Activated CD4-positive, CD25-positive, alpha-beta regulatory T cell treated with anti-CD3 and anti-CD28 coated beads, Interleukin-2, amount 50 U/mL, for 72 hours (primary cell): ENCODE measurements at places on chromosomes 7 and 10.
A peak's percentile ranks its signal among the peaks of the same experiment; 100 is the strongest.

GRCh38 chr7:68216051-68216450 lies 1219.4 kb downstream of the TYW1 start:
- DNase-seq: no peak

GRCh38 chr10:88064608-88065382 lies 201.4 kb downstream of the PTEN start:
- DNase-seq: no peak

GRCh38 chr10:121574519-121575166 lies 23.6 kb downstream of the FGFR2 start:
- no peak for DNase-seq

- DNase-seq: no peak
Measured at GRCh38 chr10:122557516-122557915, 3.0 kb upstream of the DMBT1 start.

GRCh38 chr10:43199088-43199683 lies 60.9 kb downstream of the CSGALNACT2 start:
- DNase-seq: no peak

GRCh38 chr10:77636967-77637531 lies 559 bp downstream of the KCNMA1 start:
- no peak for DNase-seq

- DNase-seq: no peak
Measured at GRCh38 chr7:133975130-133975529, 152.0 kb upstream of the LRGUK start.

- DNase-seq: no peak
Measured at GRCh38 chr7:155351120-155351870, 53.6 kb downstream of the INSIG1 start.

- no peak for DNase-seq
Measured at GRCh38 chr10:1569208-1569607, 168.1 kb downstream of the ADARB2 start.

GRCh38 chr10:130931256-130931655 lies 380.3 kb downstream of the TCERG1L start:
- no peak for DNase-seq

DNA sequence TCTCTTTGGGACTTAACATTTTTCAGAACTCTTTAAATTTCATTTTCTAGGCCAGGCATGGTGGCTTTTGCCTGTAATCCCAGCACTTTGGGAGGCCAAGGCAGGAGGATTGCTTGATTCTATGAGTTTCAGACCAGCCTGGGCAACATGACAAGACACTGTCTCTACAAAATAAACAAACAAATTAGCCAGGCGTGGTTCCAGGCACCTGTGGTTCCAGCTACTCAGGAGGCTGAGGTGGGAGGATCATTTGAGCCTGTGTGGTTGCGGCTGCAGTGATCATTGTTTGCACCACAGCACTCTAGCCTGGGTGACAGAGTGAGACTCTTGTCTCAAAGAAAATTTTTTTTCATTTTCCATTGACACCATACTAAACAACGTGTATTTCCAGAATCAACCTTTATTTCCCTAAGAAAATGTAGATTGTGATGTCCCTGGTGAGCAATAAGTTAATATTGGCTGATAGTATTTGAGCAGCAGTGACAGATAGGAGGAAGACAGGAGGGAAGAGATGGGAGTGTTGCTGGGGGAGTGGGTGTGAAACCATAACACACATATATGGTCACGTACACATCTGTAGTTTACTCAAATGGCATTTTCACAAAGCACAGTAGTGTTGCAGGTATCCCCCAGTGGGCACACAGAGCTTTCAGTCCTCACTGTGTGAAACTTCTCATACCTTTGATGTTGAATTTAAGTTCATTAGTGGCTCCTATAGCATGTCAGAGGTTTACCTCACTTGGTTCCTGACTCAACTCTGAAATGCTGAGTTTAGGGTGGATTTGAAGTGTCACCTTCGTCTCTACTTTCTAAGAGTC lies 205.6 kb downstream of the AUTS2 start:
- no peak for DNase-seq

GRCh38 chr10:69869291-69869961 lies 67.7 kb downstream of the COL13A1 start:
- no peak for DNase-seq

DNA sequence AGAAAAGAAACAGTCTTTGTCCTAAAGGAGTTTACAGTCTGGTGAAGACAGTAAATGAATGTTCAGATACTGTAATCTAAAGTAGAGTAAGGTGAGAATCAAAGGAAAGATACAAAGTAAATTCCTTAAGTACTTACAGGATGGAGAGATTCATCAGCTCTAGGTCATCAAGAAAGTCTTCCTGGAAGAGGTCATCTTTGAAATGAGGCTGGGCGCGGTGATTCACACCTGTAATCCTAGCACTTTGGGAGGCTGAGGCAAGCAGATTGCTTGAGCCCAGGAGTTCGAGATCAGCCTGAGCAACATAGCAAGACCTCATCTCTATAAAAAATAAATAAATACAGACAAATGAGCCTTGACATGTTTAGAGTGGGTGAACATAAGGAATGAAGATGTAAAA lies 18.3 kb downstream of the FHIP2A start:
- no peak for DNase-seq

DNA sequence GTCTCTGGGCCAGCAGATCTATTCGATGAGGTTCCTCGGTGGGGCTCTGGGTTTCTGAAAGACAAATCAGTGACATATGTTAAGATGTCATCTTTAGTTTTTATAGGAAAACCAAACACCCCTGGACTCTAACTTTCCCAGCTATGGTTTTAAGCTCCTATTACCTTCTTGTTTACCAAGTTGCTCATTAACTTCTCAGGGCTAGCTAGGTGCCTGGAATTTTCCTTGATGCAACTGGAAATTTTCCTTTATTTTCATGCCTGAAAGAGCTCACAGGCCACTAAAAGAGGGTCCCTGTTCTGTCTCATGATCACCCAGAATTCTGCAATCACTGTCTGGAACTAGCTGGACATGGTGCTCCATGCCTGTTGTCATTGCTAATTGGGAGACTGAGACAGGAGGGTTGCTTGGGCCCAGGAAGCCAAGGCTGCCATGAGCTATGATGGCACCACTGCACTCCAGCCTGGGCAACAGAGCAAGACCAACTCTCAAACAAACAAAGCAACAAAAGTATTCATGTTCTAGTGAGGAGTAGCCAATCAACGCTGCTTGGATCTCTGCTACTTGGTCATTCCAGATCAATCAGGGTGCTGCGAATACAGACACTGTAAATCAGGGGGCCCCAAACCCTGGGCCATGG lies 1173.5 kb upstream of the AUTS2 start:
- no peak for DNase-seq

GRCh38 chr10:404346-404745 lies 269.1 kb downstream of the ZMYND11 start:
- DNase-seq: no peak

DNA sequence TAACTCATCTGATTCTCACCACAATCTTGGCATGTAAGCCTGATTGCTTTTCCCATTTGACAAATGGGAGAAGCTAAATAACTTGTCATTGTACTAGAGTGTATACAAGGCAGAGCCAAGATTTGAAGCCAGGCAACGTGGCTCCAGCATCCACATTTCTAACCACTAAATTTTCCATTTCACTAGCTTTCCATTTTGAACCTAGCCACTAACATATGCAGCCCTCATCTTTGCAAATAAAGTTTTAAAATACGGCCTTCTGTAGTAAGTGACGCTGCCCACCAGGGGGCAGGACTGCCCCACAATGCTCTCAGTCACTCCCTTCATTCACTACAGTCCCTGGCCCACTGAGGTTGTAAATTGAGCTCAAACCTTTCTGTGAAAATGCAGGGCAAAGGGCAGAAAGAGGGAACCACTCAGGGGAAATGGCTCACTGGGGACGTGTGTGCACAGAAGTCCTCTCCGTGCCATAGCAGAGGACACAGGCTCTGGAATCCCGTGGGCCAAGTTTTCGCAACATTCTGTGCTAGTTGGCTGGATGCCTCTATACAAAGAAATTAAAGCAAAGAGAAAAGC lies 315.7 kb downstream of the TNS3 start:
- peak; percentile 44 for DNase-seq

DNA sequence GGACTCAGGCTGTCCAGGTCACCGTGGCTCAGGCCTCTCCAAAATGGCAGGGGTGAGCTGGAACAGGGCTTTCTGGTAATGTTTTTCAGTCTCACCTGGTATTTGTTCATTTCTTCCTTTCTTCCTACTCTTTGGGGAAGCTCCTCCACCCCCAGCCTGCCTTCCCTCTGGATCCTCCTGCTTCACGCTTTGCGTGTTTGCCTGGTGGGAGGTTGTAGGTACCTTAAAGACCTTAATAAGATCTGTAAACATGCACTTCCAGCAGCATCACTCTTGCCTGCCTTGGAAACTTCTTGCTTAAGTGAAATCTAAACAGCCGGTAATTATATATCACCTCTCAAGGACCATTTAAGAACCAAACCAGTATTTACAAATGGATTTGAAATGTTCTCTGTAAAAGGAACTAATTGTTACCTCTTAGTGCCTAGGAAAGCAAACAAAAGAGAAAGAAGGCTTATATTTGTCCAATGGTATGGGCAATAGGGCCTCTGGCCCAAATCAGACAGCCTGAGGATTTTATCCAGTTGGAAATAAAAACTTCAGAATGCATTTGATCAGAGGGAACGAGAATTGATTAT lies 339.9 kb downstream of the CCSER2 start:
- DNase-seq: no peak

DNA sequence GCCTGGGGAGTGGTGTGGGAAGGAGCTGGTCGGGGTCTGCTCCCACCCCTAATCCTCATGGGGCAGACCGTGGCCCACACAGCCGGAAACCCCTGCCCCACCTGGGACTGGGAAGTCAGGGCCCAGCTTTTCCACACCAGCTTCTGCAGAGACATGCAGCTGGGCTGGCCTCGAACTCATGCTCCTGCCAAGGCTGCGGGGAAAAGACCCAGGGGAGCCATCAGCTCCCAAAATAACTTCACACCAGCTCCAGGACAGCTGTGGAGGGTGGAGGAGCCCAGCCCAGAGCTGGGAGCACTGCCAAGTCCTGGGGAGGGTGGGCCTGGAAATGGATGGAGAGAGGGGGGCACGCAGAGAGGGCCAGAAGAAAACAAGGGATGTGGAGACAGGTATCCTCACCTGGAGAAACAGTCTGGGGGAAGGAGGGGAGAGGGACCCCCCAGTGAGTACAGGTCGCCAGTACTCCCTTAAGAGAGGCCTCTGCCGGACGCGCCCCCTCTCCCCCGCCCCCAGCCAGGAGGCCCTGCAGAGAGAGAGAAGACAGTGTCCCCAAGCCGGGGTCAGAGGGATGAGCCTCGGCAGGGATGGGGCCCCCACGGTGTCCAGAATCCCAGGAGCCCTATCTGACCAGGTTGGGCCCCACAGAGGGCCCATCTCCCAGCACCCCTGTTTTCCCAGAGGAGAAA lies 11.5 kb upstream of the GRIFIN start:
- no peak for DNase-seq

DNA sequence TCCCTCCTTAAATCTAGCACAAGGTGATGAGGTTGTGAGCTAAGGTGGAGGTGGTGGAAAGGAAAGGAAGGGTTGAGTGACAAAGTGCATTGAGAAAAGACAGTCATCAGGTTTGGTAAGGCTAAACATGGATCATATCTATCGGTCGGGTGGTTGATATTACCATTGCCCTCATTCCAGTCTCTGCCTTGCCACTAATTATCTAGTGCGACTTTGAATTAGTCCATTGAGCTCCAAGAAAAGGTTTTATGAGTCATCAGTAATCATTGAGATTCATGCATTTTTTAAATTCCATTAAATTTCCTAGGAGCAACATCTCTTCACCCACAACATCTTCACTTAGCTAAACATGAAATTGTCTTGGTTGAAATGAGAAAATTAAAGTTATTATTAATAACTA lies 68.9 kb upstream of the FRMD4A start:
- DNase-seq: no peak

DNA sequence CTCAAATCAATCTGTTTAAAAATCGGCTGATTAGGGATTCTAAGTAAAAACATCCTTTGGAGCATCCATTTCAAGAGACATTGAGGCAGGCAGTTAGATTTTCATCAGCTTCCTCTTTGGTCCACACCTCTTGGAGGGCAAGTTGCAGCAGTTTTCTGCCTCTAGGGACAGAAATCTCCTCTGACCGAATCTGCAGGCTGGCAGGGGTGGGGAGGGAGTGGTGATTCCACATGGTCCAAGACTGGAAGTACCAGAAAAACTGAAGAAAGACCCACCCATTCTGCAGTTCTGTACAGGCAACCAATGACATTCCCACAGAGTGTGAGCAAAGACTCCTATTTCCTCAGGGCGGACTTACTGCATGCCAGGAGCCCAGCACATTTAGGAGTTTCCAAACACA lies 29.0 kb downstream of the FGFBP3 start:
- DNase-seq: no peak

DNA sequence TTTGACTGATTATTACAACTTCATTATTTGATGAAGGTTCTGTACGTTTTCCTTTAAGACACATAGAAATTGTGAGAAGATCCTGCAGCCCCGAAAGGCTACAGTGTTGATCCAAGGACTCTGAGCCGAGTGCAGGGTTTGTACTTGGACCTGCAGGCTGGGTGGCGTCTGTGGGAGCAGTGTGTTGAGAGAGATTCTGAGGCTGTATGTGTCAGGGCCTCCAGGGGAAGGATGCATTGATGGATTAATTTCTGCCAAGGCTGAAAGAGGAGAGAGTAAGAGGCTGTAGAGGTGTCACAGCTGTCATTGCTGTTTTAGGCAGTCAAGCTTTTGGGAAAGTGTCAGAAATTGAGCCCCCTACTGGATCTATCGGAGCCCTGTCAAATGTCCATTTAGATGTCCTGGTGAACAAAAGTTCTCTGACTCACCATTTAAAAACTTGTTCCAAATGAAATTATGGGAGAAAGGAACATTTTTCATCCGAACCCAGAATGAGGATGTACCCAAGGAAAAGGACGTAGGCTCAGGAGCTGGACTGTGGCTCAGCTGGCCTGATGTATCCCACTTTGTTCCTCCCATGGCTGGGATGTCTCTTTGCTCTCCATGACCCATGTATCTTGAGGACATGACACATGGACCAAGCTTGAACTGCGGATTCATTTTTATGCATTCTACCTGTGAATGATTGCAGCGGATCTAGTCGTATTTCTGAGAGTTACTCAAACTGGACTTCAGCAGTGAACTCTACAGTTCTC lies 102.2 kb downstream of the TCF7L2 start:
- DNase-seq: no peak

- no peak for DNase-seq
Measured at GRCh38 chr10:95335933-95336699, 45.3 kb upstream of the PDLIM1 start.

GRCh38 chr10:11082526-11082925 lies 64.9 kb downstream of the CELF2 start:
- no peak for DNase-seq

- DNase-seq: no peak
Measured at GRCh38 chr10:6299743-6300105, 97.0 kb downstream of the PFKFB3 start.

GRCh38 chr7:122014697-122015096 lies 129.4 kb downstream of the AASS start:
- no peak for DNase-seq
